ENCODE measurements at places on chromosomes 16 and 17.

GRCh38 chr17:17824119-17824782 is 12.5 kb downstream of the SREBF1 start:
- DNase-seq = no peak

DNA sequence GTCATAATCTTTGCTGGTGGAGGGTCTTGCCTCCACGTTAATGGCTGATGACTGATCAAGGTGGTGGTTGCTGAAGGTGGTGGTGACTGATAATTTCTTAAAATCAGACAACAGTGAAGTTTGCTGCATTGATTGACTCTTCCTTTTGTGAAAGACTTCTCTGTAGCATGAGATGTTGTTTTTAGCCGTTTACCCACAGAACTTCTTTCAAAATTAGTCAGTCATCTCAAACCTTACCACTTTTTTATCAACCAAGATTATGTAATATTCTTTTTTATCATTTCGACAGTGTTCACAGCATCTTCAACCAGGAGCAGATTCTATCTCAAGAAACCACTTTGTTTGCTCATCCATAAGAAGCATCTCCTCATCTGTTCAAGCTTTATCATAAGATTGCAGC is 5.9 kb downstream of the UQCRC2 start:
- DNase-seq = no peak

DNA sequence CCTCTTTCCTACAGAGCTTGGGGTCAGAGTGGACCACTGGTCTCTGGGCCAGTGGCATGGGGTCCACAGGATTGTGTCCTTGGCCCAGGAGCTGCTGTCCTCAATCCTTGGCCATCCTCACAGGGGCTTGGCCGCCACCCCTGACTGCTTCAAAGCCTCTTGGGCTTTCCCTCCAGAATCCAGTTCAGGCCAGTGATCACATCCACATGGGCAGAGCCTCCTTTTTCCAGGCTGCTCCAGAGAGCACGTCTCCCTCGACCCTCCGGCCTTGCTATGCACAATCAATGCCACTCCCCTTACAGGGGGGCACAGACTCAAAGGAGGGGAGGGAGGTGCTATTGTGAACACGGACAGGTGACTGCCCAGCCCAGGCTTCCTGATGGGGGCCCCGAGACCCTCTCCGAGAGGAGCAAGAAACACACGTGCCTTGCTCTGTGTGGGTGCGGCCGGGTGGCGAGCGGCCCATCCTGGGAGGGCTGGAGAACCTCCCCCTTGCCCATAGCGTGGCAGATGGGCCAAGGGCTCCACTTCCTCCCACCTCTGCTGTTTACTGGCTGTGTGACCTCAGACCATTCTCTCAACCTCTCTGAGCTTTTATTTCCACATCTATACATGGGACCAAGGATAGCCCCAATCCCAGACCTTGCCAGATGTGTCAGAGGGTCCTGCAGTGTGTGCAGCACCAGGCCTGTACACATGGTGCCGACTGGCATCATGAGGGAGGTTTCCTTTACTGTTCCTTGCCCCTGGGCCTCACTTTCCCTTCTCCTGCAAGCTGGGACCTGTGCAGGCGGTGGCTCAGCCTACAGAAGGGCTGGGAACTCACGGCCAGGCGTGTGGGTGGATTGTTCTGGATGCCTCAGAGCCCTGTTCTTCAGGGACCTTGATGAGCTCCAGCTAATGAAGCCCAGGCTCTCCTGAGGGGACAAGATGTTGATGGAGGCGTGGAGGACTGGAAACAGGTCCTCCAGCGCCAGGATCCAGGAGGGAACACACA is 229.0 kb upstream of the GSE1 start:
- DNase-seq = no peak

- no peak for DNase-seq
These were observed 54.2 kb downstream of the NDEL1 start for GRCh38 chr17:8489841-8490240.

DNA sequence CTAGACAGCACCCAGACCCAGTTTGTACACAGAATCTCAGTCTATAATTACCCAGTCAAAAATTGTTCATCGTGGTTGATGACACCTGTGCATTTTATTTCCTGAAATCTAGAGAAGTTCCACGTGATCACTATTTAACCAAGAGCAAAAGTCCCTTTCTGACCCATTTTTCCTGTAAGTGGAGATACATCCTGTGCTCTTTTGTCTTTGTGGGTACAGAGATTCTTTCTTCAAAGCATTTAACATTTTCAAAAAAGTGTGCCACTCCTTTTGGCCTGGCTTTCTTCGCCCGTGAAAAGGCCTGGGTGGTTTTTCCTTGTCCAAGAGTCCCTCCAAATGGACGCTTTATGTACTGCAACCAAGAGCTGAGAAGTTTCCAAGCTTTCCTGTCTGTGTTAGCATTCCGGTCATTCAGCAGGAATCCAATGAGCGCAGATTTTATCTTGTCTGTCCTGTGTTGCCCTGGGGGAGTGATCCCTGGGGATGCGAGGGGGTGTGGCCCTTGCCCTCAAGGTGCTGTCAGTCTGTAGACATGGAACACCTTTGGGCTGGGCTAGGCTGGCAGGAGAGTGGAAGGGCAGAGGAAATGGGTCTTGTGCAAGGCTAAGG is 161.1 kb upstream of the CACNG5 start:
- peak; percentile 80 for DNase-seq

DNA sequence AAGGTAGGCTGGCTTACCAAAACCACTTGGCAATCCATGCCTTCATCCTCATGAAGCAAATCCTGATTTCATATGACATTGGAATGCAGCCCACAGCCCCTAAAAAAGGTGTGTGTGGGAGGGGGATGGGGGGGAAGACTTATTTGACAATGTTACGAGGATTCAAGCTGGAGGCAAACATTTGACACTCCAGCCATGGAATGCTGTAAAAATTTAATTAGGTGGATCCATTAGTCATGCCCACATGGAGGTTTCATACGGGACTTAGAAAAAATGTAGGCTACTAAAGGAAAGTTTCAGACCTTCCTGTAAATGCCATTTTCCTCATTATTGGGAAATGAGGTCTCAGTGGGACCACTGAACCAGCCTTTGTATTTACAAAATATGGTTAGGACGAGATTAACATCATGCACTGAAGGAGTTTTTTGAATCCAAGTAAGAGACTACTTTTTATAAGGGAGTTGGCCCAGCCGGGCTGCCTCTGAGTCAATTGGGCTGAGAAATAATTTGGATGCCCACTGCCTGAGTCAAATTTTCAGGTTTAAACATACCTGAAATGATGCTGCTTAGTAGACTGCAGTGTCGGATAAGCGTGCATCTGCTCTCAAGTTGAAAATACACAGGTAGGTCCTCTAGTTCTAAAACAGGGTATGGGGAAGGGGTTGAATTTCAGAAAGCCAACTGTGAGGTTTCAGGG is 44.6 kb upstream of the MAF start:
- no peak for DNase-seq

DNA sequence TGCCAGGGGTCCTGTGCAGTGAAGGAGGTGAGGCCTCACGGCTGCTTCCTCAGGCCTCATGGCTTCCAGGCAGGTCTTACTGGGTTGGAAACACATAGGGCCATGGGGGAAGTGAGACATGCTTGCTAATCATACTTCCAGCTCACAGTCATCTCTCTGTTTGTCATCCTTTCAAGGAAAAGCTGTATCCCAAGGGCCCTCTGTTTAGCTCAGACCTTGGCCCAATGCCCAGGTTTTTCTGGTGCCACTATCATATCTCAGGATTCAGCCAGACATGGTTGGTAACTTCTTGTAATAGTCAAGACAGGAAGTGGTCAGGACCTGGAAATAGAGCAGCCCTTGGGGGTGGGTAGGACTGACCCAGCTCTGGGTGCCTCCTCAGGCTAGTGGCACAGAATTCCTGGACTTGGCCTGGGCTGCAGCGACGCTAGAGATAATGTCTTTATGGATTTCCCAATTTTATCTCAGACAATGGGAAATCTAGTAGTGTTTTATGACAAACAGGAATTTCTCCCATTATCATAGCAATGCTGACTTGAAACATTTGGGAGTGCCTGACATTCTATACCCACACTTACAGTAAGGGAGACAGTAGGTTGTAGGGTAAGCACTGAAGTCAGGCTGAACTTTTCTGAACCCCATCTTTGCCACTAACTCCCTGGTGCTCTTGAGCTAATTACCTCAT is 13.5 kb upstream of the ITGB3 start:
- no peak for DNase-seq

- no peak for DNase-seq
These were observed 4.0 kb downstream of the NOD2 start for GRCh38 chr16:50697421-50697715.

DNA sequence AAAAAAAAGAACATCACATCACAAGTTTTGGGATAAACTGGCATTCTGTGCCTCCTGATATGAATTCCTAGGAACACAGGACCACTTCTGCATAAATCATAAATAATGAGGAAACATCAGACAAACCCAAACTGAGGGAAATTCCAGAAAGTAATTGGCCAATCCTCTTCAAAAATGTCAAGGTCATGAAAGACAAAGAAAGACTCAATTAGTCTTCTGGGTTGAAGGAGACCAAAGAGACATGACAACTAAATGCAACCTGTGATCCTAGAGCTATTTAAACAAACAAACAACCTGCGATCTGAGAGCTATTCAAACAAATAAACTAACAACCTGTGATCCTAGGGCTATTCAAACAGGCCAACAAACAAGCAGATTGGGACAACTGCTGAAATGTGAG is 144.3 kb downstream of the VPS53 start:
- no peak for DNase-seq

GRCh38 chr16:78976212-78976611 is 624.3 kb downstream of the MAF start:
- no peak for DNase-seq

GRCh38 chr16:1751946-1752345 is 19.4 kb downstream of the NME3 start:
- DNase-seq = no peak

- DNase-seq = no peak
These were observed 25.4 kb downstream of the GJD3 start for GRCh38 chr17:40338941-40339649.

GRCh38 chr17:32323811-32324491 is 18.0 kb downstream of the C17orf75 start:
- no peak for DNase-seq

- no peak for DNase-seq
These were observed 36.9 kb downstream of the SLC47A1 start for GRCh38 chr17:19570544-19571062.
